ENCODE measurements at places on chromosomes 3 and 15. TPM values are rescaled to one million over a fixed set of nuclear protein-coding genes. Genes with fewer than 3 reads are reported as not detected.

GRCh38 chr3:177441276-177441812 lies 244.1 kb upstream of the TBL1XR1 start:
- no peaks in the 10 kb centered on the region for H3K27me3 ChIP-seq
- H3K27ac ChIP-seq, result no peak overlapping the region
- peaks cover 5% of the 10 kb centered on the region for H3K4me1 ChIP-seq
- DNase-seq, result no peak

DNA sequence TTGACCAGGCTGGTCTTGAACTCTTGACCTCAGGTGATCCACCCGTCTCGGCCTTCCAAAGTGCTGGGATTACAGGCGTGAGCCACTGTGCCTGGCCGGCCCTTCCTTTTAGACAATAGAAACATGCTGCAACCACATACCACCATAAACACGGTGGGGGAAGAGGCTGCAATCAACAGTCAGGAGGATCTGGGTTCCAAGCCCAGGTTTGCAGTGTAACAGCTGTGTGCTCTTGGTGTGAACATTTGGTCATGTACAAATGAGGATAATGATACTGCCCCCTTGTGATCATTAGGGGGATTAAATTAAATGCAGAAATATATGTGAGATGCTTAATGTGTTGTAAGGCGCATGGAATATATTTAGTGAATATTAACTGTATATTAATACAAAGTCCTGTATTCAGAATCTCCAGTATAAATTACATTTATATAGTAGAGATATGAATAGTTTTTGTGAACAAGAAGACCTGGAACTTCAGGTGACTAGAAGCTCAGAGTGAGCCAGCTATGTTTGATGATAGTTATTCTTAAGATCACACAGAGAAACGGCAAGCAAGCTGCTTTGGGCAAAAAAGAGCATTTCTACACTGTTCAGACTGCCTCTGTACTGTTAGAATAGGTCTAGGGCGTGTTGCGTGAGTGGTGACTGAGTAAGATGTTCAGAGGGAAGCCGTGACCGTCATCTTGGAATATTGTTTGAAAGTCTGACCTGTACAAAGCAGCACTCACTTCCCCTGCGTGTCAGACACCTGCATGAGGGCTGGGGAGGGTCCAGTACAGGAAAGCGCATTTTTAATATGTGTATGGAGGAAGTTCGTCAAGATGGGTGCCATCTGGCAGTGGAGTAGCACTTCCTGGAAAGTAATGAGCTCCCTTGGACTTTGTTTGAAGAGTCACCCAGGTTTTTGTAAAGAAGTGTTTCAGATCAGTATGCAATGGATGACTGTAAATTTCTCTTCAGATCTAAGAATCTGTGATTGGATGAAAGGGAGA lies 125.8 kb downstream of the PGPEP1L start:
- H3K4me1 ChIP-seq, result peaks cover 3% of the 10 kb centered on the region
- no peaks in the 10 kb centered on the region for H3K36me3 ChIP-seq
- H3K27me3 ChIP-seq, result no peaks in the 10 kb centered on the region

GRCh38 chr3:180571831-180572598 lies 29.9 kb upstream of the TTC14 start:
- H3K4me1 ChIP-seq, result no peaks in the 10 kb centered on the region
- DNase-seq, result no peak
- no peak overlapping the region for H3K27ac ChIP-seq
- H3K27me3 ChIP-seq, result no peaks in the 10 kb centered on the region

GRCh38 chr15:66953523-66954229 lies 111.7 kb upstream of the SMAD3 start:
- peak; percentile 1 for DNase-seq
- H3K4me3 ChIP-seq, result no peak overlapping the region
- no peaks in the 10 kb centered on the region for H3K27me3 ChIP-seq
- H3K4me1 ChIP-seq, result no peaks in the 10 kb centered on the region

DNA sequence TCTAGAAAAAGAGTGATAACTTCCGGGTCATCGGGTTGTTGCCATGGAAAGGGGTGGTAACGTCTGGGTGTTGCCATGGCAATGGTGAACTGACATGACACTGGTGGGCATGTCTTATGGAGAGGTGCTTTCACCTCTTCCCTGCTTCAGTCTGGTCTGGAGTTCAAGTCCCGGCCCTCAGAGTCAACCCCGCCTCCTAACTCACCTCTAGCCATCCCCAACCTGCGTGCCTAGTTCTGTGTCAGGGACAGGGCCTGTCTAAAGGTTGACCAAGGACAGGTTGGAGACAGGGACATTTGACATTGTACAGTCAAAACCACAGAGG lies 96.0 kb downstream of the LSM3 start:
- H3K4me3 ChIP-seq, result no peak overlapping the region
- DNase-seq, result no peak
- no peaks in the 10 kb centered on the region for H3K36me3 ChIP-seq
- H3K27me3 ChIP-seq, result peaks cover 28% of the 10 kb centered on the region
- H3K4me1 ChIP-seq, result peaks cover 8% of the 10 kb centered on the region
- H3K27ac ChIP-seq, result no peak overlapping the region

GRCh38 chr15:75727851-75728715 lies 15.4 kb upstream of the CSPG4 start:
- no peak overlapping the region for H3K4me3 ChIP-seq
- H3K27me3 ChIP-seq, result no peaks in the 10 kb centered on the region
- peak; percentile 54 for DNase-seq
- H3K27ac ChIP-seq, result no peak overlapping the region
- no peaks in the 10 kb centered on the region for H3K36me3 ChIP-seq

GRCh38 chr3:127747066-127747465 lies 74.3 kb downstream of the ABTB1 start:
- no peaks in the 10 kb centered on the region for H3K36me3 ChIP-seq
- no peak for DNase-seq
- no peak overlapping the region for H3K4me3 ChIP-seq
- peaks cover 83% of the 10 kb centered on the region for H3K4me1 ChIP-seq

DNA sequence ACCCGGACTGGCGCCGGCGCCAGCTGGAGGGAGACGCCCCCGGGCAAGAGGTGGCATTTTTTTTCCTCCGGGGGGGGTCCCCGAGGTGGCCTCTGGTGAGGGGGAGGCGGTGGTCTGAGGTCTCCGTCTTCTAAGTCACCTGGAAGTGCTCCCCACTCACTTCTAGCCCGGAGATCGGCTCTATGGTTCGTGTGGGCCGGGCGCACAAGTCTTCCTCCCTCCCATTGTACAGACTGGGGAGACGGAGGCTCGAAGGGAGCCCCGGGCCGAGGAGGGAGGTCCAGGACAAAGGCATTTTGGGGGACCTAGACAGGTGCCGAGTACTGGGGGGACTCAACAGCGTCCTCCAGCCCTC lies 4.4 kb downstream of the GATA2 start:
- peak overlapping the region; percentile 26 for H3K4me3 ChIP-seq
- peaks cover 100% of the 10 kb centered on the region for H3K27me3 ChIP-seq
- H3K4me1 ChIP-seq, result peaks cover 63% of the 10 kb centered on the region
- no peak for DNase-seq
- peak overlapping the region; percentile 29 for H3K27ac ChIP-seq
- H3K36me3 ChIP-seq, result no peaks in the 10 kb centered on the region

DNA sequence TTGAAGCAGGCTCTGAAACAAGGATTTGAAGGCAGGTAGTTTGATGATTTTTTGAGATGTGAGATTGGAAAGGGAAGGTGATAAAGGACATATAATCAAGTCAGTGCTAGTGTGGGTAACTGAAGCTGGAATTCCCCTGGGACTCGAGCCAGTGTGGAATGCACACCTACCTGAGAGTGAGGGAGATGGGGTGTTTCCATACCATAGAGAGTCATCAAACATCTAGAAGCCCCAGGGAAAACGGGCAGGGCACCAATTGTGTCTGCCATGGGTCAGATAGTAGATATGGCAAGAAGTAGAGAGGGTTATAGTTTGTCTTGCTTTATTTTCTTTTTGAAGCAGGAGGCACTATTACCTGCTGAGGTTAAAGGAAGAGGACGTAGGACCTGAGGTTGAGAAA lies 120.0 kb downstream of the SSR3 start:
- H3K27me3 ChIP-seq, result no peaks in the 10 kb centered on the region
- H3K36me3 ChIP-seq, result no peaks in the 10 kb centered on the region
- H3K4me1 ChIP-seq, result no peaks in the 10 kb centered on the region
- DNase-seq, result no peak
- no peak overlapping the region for H3K27ac ChIP-seq

- no peaks in the 10 kb centered on the region for H3K4me1 ChIP-seq
- H3K4me3 ChIP-seq, result no peak overlapping the region
- no peaks in the 10 kb centered on the region for H3K36me3 ChIP-seq
- H3K27me3 ChIP-seq, result no peaks in the 10 kb centered on the region
- no peak for DNase-seq
Measured at GRCh38 chr3:102078401-102078800, 229.1 kb downstream of the NFKBIZ start.

GRCh38 chr3:180017846-180018245 lies 18.9 kb downstream of the PEX5L start:
- no peak overlapping the region for H3K4me3 ChIP-seq
- H3K27ac ChIP-seq, result no peak overlapping the region
- no peak for DNase-seq
- no peaks in the 10 kb centered on the region for H3K27me3 ChIP-seq

GRCh38 chr3:46910166-46910760 lies 32.7 kb downstream of the PTH1R start:
- no peak overlapping the region for H3K27ac ChIP-seq
- peaks cover 22% of the 10 kb centered on the region for H3K4me1 ChIP-seq
- H3K36me3 ChIP-seq, result no peaks in the 10 kb centered on the region

DNA sequence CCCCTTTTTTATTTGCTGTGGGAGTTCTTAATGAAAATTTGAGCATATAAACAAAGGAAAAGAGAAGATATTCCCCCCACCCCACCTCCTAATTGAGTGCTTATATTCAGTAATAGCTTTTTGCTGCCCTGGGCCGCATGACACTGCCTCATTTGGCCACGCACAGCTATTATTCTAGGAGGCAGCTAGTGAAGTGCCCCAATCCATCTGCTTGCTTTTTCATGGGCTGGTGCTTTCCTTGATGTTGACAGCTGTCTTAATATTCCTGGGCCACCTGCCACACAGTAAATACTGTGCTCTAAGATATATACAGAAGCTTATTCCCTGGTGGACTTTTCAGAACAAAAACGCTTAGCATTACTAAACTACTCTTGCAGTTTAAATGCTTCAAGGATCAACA lies 3.8 kb upstream of the CRYBG3 start:
- DNase-seq, result peak; percentile 35
- peaks cover 3% of the 10 kb centered on the region for H3K27me3 ChIP-seq
- H3K36me3 ChIP-seq, result no peaks in the 10 kb centered on the region

- H3K27ac ChIP-seq, result no peak overlapping the region
- no peak overlapping the region for H3K4me3 ChIP-seq
- DNase-seq, result no peak
- H3K27me3 ChIP-seq, result no peaks in the 10 kb centered on the region
- no peaks in the 10 kb centered on the region for H3K4me1 ChIP-seq
Measured at GRCh38 chr3:148206446-148206845, 491.3 kb upstream of the AGTR1 start.

DNA sequence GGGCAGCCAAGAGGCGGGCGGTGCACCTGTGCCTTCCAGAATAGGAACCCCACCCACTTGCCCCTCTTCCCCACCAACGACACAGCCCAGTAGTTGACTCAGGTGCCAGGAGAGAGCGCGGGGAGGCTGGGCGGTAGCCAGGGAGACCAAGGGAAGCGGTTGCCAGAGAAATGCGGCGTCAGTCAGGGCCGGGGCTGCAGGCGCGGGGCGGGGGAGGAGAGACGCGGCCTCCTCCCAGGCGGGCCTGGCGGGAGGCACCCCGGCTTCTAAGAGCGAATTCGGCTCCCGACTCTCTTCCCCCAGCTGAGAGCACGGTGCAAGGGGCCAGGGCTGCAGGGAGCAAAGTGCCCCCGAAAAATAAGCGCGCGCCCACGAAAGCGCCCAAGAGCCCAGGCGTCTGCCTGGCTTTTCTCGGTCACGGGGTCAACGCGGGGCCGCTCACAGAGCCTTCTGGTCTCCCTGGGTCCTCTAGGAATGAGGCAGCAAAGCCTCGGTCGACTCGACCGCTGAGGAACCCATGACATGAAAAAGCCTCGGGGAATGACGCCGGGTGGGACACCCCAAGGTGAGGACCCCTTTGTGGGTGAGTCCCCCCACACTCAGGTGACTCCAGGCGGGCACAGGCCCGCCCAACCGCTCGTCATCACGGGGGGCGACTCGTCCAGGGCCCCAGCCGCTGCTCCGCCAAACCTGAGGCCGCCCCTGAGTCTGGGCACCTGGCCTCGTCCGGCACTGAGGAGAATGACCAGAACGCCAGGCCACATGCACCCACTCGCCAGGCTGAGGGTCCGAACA lies 716 bp downstream of the CPEB1 start:
- peaks cover 18% of the 10 kb centered on the region for H3K4me1 ChIP-seq
- DNase-seq, result no peak
- H3K36me3 ChIP-seq, result no peaks in the 10 kb centered on the region
- no peak overlapping the region for H3K27ac ChIP-seq

GRCh38 chr3:28335246-28335645 lies 13.3 kb upstream of the ZCWPW2 start:
- H3K36me3 ChIP-seq, result peaks cover 9% of the 10 kb centered on the region
- H3K4me1 ChIP-seq, result no peaks in the 10 kb centered on the region
- no peak overlapping the region for H3K4me3 ChIP-seq

DNA sequence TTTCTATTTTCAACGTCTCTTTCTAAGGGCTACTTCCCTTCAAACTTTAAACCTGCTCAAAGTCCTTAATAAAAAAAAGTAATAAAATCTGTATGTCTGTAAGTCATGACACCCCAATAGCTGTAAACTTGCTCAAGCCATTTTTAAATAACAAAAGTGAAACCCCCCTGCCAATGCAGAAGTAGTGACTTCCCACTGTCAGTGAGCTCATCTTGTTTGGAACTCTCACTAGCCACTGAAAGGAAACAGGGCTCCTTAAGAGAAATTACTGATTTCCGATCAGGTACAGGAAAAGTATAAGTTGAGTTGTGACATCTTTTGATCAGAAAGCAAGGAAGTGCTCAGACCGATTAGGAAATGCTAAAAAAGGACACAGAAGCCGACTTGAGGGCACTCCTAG lies 27.6 kb upstream of the GPR171 start:
- peak overlapping the region; percentile 20 for H3K27ac ChIP-seq
- DNase-seq, result peak; percentile 44
- peaks cover 11% of the 10 kb centered on the region for H3K4me1 ChIP-seq

DNA sequence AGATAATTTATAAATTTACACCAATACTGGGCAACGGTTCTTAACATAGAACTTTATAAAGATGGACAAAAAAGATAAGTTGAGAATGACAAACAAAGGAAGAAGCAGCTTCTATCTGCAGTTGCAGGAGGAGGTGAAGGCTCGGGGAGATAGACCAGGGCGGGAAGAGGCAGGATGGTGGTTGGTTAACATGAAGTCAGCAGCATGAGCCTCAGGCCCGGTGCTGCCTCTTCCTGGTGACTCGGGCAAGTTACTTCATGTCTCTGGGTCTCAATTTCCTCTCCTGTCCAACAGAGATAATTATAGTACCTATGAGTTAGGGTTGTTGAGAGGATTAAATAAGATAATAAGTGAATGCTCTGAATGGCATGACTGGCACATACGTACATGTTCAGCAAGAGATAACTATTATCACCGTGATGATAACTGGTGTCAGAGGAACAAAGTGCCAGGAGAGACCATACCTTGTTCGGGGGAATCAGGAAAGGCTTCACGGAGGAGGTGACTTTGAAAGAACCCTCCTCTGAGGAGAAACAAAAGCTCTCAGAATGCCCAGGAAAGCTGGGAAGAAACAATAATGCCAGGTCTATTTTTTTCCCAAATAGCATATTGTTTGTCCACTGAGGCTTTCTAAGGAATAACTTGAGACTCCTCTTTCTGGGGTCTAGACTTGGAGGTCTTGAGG lies 4.4 kb downstream of the PAK6 start:
- peaks cover 24% of the 10 kb centered on the region for H3K27me3 ChIP-seq
- H3K4me3 ChIP-seq, result no peak overlapping the region
- peaks cover 12% of the 10 kb centered on the region for H3K4me1 ChIP-seq
- no peaks in the 10 kb centered on the region for H3K36me3 ChIP-seq

POLQ gene
- 2.7 TPM for total RNA-seq

CTXN2 gene
- total RNA-seq, result not detected

LPP gene
- total RNA-seq, result 24.3 TPM

SH2D7 gene
- total RNA-seq, result not detected

SLC27A2 gene
- total RNA-seq, result 0.18 TPM

STAB1 gene
- 58.4 TPM for total RNA-seq

DNAH1 gene
- 3.2 TPM for total RNA-seq

SMCO1 gene
- 1.6 TPM for total RNA-seq
